Fibroblast of gingiva (primary cell): ENCODE measurements at places on chromosomes 12 and 14.

DNA sequence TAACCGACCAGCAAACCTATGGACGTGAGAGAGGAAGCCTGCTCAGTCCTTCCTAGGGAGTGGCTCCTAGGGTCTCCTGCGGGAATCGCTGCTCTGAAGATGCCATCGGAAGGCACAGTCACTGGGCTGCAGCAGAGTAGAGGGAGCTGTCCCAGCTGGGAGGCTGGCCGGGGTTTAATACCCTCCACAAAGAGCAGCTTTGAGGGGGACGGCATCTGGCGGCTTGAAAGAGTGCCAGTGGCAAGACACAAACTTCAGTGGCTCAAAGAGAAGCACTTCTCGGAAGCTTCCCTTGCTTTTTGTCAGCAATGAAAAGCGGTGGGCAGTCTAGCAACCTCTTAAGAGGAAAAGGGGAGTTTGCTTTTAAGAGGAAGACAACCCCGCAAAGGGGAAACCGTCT, 114.6 kb downstream of the TMEM132C start:
- DNase-seq: no peak

- no peak for DNase-seq
Observed at GRCh38 chr12:94103986-94104385, 44.4 kb upstream of the PLXNC1 start.

GRCh38 chr12:77104792-77105191, 39.4 kb upstream of the E2F7 start:
- no peak for DNase-seq

GRCh38 chr12:65334521-65334920, 56.0 kb downstream of the MSRB3 start:
- DNase-seq: peak; percentile 43

GRCh38 chr12:79884401-79885006, 50.4 kb downstream of the PPP1R12A start:
- peak; percentile 45 for DNase-seq

- peak; percentile 5 for DNase-seq
Observed at GRCh38 chr12:62379026-62379722, 87.5 kb upstream of the MON2 start.

- DNase-seq: no peak
Observed at GRCh38 chr12:131063960-131064359, 110.3 kb downstream of the ADGRD1 start.

DNA sequence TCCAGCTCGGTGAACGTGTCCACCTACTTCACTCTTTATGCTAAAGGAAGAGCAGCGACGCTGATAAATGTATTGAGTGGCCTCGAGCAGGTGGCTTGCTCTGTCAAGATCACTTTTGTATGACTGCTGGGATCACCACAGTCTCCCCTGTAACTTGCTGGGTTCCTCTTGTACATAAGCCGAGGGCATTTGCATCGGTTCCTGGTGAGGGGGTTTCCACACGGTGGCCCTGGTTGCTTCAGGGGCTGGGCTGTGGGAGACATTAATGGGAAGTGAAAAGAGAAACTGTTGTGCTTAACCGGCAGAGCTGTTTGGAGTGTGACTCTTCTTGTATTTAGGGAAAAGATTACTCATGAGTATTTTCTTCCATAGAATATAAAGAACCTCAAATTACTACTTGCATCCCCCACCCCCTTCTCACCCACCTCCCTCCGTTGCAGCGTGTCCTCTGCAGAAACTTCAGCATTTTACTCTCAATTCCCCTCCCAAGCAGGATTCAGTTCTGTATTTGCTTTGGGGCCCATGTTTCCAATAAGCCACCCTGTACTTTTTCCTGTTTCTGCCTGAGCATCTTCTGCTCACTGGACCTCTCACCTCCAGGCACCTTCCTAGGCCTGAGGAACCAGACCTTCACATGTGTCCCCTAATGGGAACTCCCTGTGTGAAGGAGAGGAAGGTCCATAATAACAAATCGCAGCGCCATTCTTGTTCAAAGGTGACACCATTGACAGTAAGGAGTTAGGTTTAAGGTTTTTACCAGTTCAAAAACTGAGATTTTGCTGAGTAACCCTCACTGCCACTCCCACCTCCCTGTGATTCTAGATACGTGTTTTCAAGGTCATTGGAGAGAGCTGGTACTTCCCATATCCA, 187.0 kb downstream of the ETV6 start:
- no peak for DNase-seq

DNA sequence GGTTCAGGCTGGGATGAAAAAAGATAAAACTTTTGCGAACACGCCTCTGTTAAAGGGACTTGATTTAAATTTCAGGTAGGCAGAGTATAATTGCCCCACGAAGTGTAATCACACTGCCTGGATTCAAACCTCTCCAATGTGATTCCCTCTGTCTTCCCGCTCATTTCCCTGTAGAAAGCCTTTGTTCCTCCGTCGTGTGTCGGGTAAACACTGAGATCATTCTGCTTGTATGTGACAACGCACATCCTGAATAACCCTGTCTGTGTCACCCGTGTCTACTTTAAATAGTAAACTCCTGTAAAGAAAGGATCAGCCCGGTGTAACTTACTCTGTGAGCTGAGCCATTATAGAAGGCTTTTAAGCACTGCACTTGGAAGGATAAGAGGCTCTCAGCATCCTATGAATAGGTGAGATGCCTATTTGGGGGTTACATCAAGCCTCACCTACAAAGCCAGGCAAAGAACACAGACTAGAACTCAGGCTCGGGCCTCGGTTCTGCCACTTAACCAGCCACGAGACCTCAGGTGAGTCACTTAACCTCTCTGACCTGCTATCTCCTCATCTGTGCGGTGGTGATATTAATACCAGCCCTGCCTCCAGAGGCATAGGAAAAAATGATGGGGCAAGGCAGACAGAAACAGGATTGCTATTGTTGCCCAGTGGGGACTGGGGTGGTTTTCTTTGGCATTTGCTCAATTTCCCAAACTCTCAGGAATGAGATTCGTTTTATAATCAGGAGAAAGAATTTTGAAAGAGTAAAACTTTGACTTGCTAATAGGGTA, 74.2 kb downstream of the RBM19 start:
- DNase-seq: no peak

- no peak for DNase-seq
Observed at GRCh38 chr14:64249363-64249762, 44.8 kb downstream of the ESR2 start.

GRCh38 chr12:48997719-48998496, 1.3 kb downstream of the DDN start:
- no peak for DNase-seq

- DNase-seq: no peak
Observed at GRCh38 chr12:51677284-51677968, 86.4 kb downstream of the SCN8A start.

- DNase-seq: peak; percentile 32
Observed at GRCh38 chr12:76444408-76444984, 96.3 kb upstream of the BBS10 start.

GRCh38 chr12:53217931-53218307, 10.9 kb upstream of the ITGB7 start:
- peak; percentile 33 for DNase-seq

DNA sequence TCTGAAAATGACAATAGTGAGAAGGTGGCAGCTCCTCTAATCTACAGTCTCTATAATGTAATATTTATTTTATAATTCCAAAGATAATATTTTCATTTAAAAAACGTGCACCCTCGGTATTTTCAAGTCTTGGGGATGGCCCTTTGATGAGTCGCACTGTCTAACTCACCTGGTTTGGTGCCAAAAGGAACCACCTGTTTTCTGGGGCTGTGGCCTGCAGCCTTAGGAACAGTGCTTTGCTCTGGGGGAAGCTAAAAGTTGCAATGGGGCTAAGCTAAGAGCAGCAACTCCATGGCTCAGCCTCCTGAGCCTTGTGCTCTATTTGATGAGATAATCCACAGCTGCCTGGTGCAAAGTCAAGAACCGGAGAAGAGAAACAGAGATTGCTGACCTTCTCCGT, 6.4 kb upstream of the ENDOU start:
- DNase-seq: no peak
